CD4-positive, alpha-beta memory T cell (primary cell): ENCODE measurements at places on chromosomes 4 and X.
A peak's percentile ranks its signal among the peaks of the same experiment; 100 is the strongest.

DNA sequence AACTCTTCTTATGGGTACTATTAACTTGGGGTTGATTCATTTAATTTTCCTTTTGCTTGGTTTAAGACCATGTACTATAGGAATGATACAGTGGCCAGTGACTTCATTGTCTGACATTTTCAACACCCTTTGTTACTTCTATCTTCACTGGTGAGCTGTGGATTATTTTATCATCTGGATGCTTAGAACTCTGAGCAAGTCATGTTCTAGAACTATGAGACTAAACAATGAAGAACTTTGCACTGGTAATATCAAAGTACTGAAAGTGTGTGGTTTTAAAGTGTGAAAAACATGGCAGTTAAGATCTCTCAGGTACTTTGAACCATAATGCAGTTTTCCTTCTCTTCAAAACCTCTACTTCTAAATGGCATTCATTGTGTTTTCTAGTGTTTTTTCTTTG lies 47.8 kb downstream of the MAP7D3 start:
- peak; percentile 17 for DNase-seq

DNA sequence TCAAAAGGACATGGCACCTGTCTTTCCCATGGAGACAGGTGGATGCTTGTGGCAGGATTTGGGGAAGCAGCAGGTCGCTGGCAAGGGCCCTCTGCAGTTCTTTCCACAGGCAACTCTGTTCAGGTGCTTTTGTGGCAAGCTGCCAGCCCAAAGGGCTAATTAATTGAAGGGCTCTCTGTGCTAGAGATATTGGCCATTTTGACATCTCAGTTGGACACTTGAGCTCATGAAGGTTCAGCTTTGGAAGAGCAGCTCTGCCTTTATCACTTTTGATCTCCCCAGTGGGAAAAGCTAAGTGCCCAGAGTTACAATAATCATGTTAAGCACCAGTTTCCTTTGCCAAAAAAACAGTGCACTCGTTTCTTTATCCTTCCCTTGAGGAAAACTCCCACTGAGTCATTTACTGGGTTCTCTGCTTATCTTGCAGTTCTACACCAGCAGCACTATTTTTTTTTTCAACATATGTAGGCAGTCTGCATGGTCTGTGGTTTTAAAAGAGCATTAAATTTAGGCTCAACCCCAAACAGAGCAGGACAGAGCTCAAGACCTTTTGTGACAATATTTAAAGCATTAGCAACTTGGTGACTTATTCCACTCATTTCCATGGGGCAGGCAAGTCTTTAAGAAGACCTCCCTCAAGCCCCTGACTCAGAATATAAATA lies 336.4 kb upstream of the RASGEF1B start:
- DNase-seq = no peak

DNA sequence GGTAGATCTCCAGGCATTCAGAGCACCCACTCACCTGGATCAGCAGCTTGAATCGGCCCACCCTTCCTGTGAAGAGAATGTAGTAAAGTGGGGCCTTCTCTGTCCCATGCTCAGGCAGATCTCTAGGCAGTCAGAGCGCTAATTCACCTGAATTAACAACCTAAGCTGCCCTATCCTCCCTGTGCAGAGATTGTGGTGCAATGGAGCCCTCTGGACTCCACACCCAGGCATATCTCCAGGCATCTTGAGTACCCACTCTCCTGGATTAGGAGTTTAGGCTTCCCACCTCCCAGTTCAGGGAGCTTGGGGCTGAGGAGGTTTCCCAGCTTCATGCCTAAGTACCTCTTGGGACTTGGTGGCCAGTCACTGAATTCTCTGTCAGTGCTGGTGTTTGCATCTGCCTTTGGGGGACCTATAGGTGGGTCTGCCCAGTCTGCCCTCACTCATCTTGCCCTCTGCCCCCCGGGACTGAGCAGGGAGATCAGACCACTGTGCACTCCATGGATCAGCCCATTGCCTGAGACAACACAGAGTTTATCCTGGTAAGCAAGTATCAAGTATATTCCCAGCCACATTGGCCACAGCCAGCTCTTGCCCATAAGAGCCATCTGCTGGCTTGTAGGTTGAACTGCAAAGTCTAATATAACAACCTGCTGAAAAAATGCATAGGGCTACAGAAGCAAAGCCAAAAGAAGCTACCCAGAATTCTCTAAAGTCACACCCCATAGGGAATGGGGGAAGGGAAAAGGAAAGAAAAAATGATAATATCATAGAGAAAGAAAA lies 372.9 kb downstream of the KLHL13 start:
- DNase-seq = no peak

DNA sequence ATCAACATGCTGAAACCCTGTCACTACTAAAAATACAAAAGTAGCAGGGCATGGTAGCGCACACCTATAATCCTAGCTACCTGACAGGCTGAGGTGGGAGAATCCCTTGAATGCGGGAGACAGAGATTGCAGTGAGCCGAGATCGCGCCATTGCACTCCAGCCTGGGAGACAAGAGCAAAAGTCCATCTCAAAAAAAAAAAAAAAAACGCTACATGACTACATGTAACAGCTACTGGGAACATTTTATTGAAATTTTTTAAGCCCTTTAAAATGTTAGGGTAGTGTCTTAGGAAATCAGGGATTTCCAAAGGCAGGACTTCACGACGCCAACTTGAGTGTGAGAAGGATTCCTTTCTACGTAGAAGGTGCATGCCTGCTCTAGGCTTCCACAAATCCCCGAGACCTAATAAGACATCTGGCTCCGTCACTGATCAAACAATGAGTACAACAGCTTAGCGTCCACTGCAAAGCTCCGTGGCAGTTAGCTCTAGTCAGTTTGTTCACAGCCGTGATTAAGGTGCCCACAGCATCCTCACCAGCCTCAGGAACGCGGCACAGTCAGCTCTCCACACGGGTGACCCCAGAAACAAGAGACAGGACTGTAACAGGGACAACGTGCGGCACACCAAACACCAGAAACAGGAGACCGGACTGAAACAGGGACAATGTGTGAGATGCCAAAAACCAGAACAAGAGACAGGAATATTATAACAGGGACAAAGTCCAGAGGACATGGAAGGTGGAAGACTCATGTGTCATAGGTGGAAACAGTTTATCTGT lies 33.7 kb downstream of the DHRSX start:
- DNase-seq = no peak

DNA sequence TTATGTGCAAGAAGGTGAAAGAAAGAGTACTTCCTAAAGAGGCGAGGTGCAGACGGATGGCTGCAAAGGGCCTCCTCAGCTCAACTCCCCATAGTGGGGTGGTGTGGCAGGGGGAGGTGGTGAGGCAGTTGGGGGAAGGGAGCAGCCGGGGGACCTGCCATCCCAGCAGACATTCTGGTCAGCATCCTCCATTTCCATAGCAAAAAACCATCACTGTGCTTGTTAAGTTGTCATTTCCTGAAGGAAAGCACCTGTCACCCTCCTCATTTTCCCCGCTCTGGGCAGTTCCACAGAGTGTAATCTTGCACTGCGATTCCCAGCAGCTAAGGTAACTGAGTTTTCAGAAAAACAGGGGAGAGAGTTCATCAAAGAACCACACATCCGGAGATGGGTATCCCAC lies 51.5 kb downstream of the TSPAN5 start:
- no peak for DNase-seq
